ENCODE measurements at places on chromosomes 1 and 21.

GRCh38 chr1:210231846-210232510 lies 618 bp upstream of the SERTAD4 start:
- peak; percentile 20 for DNase-seq

GRCh38 chr1:185661971-185662370 lies 72.2 kb upstream of the HMCN1 start:
- DNase-seq: no peak

DNA sequence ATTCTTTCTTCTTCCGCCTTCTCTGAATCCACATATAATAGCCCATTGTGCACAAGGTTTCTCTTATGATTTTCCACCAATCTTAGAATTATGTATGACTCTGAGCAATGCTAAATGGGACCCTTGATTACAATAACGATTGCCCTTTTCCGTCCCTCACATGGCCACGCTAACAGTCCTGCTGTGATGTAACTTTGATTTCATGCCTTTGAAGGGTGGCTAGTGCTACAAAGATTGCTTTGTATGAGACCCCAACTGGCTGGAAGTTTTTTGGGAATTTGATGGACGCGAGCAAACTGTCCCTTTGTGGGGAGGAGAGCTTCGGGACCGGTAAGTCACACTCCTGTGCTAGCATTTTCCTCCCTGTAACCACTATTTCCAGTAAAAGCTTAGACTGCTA lies 45.3 kb downstream of the PGM1 start:
- no peak for DNase-seq

GRCh38 chr1:44576456-44577150 lies 97.7 kb downstream of the TMEM53 start:
- DNase-seq: no peak

DNA sequence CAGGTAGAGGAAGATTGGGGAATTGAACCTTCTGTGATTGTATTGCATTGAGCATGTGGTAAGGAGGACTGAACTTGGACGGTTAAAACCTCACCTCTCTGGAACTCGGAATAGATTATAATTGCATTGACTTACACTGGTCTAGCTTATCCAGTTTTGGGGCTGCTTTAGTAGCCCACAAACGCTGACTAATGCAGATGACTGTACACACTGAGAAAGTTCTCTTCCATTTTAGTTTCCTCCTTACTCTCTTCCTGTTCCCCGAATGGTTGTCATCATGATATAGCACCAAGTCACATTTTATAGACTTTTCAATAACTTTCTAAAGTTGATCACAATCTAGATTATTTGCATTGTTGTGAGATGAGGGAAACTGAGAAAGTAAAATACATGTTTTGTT lies 78.2 kb downstream of the NFIA start:
- DNase-seq: no peak

DNA sequence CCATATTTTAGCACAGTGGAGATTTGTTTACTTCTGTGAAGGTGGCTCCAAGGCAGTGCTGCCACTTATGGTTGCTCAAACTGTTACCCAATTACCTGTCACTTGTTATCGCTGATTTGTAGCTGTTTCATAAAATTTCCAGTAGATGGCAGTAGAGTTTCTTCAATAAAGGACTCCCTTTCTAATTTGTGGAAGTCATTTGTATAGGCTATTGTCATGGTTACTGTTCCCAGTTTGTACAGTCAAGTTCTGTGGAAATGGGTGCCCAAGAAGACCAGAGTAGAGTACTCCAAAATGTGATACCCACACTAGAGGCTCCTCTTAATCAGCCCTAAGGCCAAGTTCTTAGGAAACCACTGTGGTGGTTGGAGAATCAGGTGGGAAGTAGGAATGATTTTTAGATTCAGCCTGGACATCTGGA lies 186.1 kb downstream of the CLEC20A start:
- DNase-seq: peak; percentile 53

DNA sequence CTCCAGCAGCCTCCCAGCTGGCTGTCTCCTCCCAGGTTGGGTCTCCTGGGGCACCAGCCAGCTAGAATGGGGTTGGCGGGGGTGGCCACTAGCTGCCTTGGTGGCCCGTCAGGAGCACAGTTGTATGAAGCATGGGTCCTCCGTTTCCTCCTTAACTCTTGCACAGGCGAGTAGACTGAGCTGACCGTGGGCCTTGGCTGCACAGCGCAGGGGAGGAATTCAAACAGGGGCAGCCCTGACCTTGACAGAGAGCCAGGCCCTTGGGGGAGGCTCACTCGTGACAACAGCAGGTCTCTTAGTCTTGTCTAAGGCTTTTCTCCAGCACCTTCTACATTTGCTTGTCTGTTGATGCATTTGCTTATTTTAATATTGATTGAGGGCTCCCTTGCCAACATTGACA lies 114.1 kb downstream of the PRDM2 start:
- no peak for DNase-seq

- no peak for DNase-seq
These were observed 227.1 kb downstream of the DISC1 start for GRCh38 chr1:231853588-231854207.

DNA sequence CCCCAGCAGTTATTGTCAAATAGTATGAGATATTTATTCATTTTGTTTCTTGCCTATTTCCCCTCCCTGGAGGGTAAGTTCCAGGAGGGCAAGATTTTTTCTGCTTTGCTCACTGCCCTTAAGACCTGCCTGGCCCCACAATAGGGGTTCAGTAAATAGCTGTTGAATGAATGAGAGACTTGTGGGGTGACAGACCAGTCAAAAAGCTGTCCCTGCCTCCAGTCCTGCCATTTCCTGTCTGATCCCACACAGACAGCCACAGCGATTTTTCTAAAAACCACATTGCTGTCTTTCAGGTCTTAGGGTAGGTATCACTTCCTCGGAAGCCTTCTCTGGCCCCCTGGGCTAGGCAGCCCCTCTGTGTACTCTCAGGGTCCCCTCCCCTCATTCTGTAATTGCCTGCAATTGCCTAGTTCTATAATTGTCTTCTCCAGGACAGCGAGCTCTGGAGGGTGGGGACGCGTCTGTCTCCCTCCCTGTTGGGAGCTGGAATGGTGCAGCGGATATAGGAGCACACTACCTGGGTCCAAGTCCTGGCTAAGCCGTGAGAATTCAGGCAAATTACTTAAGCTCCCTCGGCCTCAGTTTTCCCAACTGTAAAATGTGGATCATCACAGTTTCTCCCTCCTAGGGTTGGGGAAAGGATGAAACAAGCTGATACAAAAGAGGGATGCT lies 1.8 kb upstream of the EXTL1 start:
- no peak for DNase-seq

DNA sequence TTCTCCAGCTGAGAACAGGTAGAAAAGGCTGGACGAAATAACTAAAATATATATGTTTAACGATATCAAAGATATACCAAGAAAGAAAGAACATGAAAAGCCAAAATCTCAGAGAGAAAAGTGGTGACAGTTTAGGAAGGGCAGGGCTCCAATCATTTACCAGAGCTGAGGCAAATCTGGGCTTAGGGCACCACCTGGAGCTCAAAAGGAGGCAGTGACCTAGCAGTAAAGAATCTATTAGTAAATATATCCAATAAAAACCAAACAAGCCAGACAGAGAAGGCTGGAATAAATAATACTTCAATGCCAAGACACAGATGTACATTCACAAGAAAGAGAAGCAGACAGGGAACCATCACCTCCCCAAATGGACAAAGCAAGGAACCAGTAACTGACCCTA lies 43.5 kb downstream of the CHIA start:
- DNase-seq: no peak

- peak; percentile 78 for DNase-seq
These were observed 26.1 kb upstream of the DISC1 start for GRCh38 chr1:231600458-231600976.

GRCh38 chr1:231930257-231930947 lies 303.8 kb downstream of the DISC1 start:
- no peak for DNase-seq

DNA sequence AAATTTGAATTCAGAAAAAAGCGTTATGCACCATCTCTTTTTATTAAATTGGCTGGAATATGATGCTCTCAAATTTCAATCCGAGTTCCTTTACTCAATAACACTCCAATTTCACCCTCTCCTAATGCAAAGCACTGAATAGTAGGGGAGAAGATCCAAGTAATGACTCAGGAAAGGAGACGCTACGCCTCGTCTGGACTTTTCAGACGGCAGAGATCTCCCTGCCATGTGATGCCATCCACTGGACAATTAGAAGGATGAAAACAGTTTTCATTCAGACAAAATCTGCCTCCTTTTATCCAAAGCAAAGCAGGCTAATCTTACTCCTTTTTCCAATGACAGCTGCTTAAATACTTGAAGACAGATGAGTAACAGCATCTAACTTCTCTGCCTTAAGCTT lies 242.4 kb upstream of the GREM2 start:
- DNase-seq: peak; percentile 3

All from fibroblast of skin of left quadriceps (primary cell).